ENCODE measurements at places on chromosomes 1 and 21.

GRCh38 chr1:31689854-31690253 is 14.0 kb downstream of the COL16A1 start:
- no peak for DNase-seq

GRCh38 chr1:146049436-146049835 is 27.9 kb upstream of the HJV start:
- DNase-seq, result no peak

DNA sequence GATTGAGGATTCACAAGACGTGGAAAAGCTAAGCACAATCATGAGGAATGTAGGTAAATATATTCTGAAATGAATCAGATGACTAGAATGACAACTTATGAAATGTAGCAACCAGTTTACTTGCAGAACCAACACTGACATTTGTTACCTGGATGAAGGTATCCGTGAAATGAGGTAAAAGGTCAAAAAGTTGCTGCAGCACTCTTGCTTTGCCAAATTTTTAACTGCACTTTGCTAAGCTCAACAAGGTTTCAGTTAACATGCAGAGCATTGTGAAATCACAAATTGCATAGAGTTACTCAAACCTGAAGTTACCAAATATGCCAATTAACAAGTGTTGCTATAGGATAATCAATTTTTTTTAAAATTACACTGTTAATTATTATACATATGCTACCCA is 1280.1 kb downstream of the KCNT2 start:
- DNase-seq, result peak; percentile 1

- DNase-seq, result no peak
Measured at GRCh38 chr1:93668951-93669350, 12.7 kb downstream of the BCAR3 start.

DNA sequence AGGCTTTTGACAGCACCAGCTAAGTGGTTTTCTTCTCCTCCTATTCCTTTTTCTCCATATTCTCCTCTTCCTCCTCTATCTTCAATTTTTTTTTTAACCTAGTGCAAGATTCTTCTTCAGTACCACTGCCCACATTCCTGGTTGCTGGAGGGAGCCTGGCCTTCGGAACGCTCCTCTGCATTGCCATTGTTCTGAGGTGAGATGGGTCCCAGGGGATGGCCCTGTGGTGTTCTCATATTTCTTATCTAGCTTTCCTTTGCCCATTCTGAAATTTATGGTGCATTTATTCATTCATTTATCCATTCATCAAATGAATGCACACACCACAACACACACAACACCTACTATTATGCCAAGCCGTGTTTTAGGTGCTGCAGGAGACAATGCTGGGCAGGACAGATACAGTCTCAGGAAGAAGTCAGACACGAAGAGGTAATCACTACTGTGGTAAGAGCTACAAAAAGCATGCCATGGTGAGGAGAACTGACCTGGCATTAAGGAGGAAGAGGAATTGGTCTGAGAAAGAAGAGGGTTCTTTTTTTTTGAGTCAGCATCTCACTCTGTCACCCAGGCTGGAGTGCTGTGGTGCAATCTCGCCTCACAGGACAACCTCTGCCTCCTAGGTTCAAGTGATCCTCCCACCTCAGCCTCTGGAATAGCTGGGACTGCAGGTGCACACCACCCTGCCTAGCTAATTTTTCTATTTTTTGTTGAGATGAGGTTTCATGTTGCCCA is 47.5 kb upstream of the TDRD10 start:
- DNase-seq, result no peak

DNA sequence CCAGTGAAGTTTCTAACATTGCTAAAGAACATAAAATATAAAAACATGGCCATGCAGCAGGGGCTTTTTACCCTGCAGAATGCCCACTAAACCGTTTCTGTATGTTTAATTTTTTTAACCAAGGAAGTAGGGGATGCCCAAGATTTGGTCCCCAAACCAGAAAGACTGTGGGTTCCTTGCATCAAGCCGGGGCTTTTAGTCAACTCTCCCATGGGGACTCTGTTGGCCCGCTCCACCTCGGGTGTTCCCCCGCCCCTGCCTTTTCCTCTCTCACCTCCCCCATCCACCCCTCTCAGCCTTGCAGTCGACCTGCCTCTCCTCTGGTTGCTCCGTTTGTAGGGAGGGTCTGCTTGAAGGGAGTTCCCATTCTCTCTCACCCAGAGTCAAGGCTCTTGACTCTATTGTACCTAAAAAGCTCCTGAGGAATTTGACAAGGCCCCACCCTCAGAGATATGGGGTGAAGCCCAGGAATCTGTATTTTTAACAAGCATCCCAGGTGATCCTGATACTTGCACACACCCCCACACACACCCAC is 117.5 kb downstream of the TOMM20 start:
- no peak for DNase-seq

GRCh38 chr1:10915594-10915993 is 96.9 kb upstream of the TARDBP start:
- no peak for DNase-seq

DNA sequence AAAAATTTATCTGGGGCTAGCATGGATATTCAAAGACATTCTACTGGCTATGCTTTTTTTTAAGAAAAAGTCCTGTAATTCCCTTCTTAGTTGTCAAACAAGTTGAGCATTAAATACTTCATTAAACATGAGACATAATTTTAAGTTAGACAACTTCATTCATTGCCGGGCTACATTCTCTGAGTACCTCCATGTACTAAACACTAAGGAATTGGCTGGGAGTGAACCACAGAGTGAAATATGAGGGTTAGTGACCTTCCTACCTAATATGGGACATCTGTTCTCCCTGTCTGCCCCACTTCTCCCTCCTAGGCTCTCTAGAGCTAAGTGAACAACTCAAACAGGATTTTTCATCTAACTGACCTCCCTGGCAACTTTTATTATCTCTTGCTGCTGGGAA is 370.4 kb downstream of the VAV3 start:
- DNase-seq, result no peak

DNA sequence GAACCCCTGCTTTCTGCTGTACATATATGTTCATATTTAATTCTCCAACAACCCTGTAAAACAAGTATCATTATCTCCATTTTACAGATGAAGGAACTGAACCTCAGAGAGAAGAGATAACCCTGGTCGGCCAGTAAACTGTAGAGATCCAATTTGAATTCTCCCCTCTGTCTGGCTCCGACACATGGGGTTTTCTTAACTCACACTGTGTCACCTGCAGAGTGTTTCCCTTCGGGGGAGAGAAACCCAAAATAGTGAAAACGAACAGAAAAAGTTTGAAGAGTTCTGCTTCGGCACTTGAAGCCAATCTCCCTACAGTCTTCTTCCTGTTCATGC is 17.4 kb upstream of the BCAR3 start:
- no peak for DNase-seq

DNA sequence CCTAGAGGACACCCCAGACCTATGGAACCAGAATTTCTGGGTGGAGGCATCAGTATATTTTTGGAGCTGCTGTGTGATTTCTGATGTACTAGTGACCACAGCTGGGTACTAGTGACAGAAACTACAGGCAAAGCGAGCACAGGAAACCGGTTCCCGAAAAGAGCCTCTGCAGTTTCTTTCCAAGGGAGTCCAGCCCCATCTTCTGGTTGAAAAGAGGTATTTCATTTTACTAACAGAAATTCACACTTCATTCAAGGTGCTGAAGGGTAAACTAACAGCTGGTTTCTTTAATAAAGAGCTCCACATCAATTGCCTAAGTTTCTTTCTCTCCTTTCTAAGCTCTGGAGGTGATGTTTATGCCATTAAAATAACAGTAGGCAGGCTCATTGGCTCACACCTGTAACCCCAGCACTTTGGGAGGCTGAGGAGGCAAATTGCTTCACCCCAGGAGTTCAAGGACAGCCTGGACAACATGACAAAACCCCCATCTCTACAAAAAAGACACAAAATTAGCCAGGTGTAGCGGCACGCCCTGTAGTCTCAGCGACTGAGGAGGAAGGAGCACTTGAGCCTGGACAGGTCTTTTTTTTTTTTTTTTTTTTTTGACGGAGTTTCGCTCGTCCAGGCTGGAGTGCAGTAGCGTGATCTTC is 22.0 kb downstream of the THAP3 start:
- peak; percentile 36 for DNase-seq

DNA sequence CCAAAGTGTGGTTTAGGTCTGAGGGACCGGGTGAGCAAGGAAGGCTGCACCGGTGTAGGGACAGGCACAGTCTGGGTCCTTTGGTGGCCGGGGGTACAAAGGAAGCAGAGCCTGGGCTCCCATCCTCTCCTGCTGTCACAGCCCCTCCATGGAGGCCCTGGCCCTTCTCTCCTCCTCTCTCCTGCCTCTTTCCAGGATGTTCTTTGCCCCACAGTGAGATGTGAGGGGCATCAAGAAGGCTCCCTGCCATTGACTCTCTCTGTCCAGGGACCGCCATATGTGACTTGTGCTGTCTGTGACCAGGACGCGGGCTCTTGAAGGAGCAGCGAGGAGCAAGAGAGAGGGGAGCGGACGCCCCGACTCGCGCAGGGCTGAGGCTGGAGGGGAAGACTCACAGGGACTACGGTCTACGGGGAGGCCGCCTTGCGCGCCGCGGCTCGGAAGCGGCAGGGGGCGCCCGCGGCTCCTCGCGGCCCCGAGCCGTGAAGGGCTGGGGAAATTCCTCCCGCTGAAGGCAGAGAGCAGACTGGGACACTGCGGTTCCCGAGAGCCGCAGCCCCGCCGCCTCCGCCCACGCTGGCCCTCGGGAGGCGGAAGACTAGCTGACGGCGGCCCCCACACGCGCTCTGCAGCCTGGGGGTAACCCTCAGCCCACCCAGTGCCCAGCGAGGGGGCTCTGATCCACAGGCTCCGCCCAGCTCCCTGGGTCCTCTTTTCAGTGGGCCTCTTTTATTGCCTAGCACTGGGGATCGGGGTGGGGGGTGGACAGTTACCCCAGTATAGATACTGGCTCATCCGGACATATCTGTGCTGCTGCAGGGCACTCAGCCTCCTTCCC is 40.8 kb downstream of the MAB21L3 start:
- peak; percentile 67 for DNase-seq

GRCh38 chr1:19455353-19455752 is 30.0 kb downstream of the CAPZB start:
- DNase-seq, result no peak

- DNase-seq, result no peak
Measured at GRCh38 chr21:33036430-33037162, 10.9 kb downstream of the OLIG2 start.

DNA sequence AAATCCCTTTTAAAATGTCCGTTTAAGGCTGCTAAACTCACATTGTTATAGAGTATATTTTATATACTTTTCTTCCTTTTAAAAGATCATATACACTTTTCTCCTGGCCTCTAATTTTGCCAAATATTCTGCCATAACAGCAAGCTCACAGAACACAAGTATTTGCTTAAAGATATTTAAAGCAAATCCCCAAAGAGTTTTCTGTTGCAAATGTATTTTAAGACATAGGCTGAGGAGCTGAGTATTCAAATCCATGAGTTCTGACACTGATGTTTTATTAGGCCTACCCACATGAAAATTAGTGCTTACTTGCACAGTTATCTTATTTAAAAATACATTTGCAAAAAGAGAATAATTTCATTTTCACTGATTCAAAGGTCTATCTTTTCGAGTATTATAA is 1.7 kb upstream of the PTPRC start:
- no peak for DNase-seq

GRCh38 chr1:24317081-24317480 is 2.1 kb upstream of the GRHL3 start:
- DNase-seq, result no peak

GRCh38 chr21:42019706-42020105 is 9.5 kb upstream of the ZBTB21 start:
- no peak for DNase-seq

Measured in right lung (tissue), 10 donors.